M059J (cell line): ENCODE measurements at places on chromosomes 6 and 20. TPM values are rescaled to one million over a fixed set of nuclear protein-coding genes. Genes with fewer than 3 reads are reported as not detected.

Gene OPRM1
- total RNA-seq, result not detected in 2 replicates

Gene SRSF12
- total RNA-seq, result not detected in 2 replicates

Gene C6orf15
- total RNA-seq, result not detected in 2 replicates

Gene BACH2
- 0.17 TPM in 1 of 2 replicates, not detected in the other for total RNA-seq

Gene SNAI1
- 8.4 and 10.6 TPM in 2 replicates for total RNA-seq

Gene IL17A
- total RNA-seq, result not detected in 2 replicates

Gene CTCFL
- total RNA-seq, result not detected in 2 replicates

Gene PRL
- not detected in 2 replicates for total RNA-seq

Gene MYB
- 5.1 and 7.4 TPM in 2 replicates for total RNA-seq

Gene SEL1L2
- total RNA-seq, result not detected in 2 replicates

Gene ZFP57
- 0.05 TPM in 1 of 2 replicates, not detected in the other for total RNA-seq

GRCh38 chr6:108841377-108841855 lies 6.8 kb upstream of the ARMC2 start:
- DNase-seq, result no peak

DNA sequence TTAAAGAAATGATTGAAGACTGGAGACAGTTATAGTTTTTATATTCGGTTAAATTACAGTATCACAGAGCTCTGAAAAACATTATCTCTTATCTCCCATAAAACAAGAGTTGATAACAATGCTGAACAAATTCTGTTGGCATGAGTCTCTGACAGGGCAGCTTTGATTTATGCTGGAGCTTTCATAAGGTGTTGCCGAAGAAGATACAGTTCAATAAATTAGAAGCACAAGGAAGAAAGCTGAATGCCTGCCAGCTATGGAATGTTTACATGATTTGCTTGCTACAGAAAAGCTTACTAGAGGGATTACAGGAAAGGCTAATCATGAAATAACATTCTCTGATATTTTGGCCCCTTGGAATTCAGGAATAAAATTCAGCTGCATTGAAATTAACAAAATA lies 431.9 kb upstream of the GJE1 start:
- peak; percentile 21 for DNase-seq

DNA sequence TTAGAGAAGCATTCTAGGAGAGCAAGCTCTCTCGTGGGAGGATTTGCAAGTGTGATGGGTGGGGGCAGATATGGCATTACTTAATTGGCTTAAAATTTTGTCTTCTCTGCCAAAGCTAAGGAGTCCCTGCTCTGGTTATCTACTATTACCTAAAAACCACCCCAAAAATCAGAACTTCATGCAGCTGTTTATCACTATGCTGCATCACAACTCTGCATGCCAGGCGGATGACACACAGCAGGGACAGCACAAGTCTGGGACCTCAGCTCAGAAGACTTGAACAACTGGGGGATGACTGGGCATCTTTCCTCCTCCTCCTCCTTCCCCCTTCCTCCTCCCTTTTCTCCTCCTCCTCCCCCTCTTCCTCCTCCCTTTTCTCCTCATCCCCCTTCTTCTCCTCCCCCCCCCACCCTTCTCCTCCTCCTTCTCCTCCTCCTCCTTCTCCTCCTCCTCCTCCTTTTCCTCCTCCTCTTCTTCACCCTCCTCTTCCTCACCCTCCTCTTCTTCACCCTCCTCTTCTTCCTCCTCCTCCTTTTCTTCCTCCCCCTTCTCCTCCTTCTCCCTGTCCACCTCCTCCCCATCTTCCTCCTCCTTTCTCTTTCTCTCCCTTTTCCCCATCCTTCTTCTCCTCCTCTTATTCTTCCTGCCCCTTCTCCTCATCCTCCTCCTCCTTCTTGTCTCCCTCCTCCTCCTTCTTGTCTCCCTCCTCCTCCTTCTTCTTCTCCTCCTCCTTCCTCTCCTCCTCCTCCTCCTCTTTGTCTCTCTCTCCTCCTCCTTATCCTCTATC lies 218.6 kb upstream of the PMEPA1 start:
- DNase-seq, result peak; percentile 86

DNA sequence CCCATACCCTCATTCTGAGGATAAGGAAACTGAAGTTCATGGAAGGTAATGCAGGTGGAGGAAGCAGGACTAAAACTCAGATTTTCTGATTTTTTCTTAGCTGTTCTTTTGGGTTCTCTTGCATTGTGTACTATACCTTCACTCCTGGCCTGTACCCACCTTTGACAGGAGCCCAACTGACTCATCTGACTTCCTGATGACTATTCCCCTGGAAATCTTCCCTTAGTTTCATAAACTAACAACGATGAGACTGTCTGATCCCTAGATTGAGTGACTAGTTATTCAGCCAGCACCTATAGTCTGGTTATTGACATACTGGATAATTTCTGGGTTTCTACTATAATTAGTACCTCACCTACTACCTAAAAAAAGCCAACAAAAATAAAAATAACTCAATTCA lies 10.1 kb downstream of the CRYBG1 start:
- peak; percentile 76 for DNase-seq

- DNase-seq, result no peak
Measured at GRCh38 chr6:30055513-30055912, 5.6 kb upstream of the POLR1H start.

GRCh38 chr6:138543657-138544056 lies 44.4 kb upstream of the NHSL1 start:
- no peak for DNase-seq

DNA sequence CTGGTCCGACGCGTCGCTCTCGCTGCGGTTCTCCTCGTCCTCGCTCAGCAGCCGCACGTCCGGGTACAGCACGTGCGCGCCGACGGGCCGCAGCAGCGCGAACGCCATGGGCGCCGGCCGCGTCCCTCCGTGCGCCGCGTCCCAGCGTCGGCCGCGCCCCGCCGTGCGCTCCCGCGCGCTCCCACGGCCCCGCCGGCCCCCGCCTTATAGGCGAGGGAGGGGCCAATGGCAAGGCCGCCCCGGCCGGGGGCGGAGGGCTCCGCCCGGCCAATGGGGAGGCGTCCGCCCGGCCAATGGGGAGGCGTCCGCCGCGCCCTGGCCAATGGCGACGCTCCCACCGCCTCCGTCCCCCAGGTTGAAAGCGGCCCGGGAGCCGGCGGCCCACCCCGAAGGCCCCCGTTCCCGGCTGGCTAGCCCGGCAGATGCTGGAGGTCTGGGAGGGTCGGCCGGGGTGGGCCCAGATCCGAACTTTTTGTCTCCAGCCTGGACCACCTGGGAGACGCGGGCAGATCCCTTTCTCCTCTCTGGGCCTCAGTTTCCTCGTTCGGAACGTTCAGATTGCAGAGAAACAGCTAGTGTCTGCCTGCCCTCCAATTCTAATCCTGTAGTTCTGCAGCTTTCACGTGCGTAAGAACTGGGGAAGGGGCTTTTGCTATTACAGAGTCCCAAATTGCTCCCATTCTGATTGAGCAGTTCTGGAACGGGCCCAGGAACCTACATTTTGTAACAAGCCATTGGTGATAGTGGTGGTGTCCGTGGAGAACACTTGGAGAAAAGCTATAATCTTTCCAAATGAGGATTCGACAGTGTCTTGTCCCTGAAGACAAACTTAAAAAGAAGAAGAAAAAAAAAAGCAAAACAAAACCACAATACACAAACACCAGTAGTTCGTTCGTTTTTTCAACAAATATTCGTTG lies at the start of gene TCF15:
TSS of gene TCF15 (minus strand) at position 180 of the 917 bp plus-strand sequence. CDS start at position 108, 72 bp downstream.
- no peak for DNase-seq

DNA sequence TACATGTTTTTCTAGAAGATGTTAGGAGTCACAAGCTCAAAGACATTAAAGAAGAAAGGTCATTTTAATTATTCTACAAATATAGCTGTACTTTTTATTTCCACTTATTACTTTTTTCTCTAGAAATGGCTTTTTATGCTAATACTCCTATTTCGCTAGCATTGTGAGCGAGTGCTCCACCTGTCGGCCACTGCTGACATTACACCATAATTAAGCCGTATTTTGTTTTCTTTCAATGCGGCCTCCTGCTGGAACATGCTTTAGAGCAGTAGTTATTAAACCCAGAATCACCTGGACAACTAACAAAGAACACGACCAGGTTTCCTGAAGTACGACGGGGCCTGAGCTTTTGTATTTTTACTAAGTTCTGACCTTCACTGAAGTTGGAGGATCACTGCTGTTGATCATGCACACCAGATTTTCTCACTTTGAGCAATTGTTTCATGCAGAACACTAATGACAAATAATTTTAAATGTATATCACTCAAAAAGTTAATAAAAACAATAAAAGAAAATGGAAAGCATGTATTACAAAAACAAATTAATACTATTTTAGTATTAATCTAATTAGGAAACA lies 74.1 kb upstream of the PAK5 start:
- peak; percentile 53 for DNase-seq

- DNase-seq, result no peak
Measured at GRCh38 chr20:22070610-22071058, 365.2 kb downstream of the PAX1 start.
